H9 (cell line): ENCODE measurements at places on chromosomes 13 and 19. TPM values are rescaled to one million over a fixed set of nuclear protein-coding genes. Genes with fewer than 3 reads are reported as not detected.

The CCDC169 gene
- 19.1 and 20.5 TPM in 2 replicates for total RNA-seq

The ACTMAP gene
- 27.7 and 31.5 TPM in 2 replicates for total RNA-seq

The KIR2DL4 gene
- total RNA-seq, result not detected in 2 replicates

The ACP5 gene
- total RNA-seq, result 2.3 and 4.0 TPM in 2 replicates

The TGDS gene
- 10.4 and 13.9 TPM in 2 replicates for total RNA-seq

DNA sequence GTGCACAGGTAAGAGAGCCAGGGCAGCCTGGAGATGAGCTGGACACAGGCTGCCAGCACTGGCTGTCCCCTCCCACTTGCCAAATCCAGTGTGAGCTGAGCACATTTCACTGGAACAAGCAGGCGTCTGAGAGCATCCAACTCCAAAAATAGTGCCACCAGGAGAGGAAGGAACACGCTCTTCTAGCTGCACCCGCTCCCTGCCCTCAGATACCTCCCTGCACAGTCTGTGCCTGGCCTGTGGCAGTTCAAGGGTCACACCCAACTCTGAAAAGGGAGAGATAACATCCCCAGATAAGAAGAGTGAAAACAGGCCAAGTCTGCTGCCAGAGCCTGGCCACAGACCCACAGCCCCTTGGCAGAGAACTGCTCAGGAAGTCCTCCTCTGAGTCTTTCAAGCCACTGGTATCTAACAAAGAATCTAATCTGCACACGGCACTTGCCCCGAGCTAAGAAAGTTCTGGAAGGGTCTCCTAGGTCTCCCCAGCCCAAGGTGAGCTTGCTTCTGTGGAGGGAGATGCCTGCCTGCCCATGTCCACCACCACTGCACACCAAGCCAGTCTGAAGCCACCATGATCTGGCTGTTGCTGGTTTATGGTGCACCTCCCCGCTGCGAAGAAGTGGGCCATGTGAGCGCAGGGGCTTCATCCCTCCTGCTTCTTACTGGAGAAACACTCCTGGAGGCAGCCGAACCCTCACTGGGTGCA, 14.7 kb downstream of the ELL start:
- DNase-seq, result no peak

- no peak for DNase-seq
These were observed 225.3 kb downstream of the LACC1 start for GRCh38 chr13:44104969-44105368.

DNA sequence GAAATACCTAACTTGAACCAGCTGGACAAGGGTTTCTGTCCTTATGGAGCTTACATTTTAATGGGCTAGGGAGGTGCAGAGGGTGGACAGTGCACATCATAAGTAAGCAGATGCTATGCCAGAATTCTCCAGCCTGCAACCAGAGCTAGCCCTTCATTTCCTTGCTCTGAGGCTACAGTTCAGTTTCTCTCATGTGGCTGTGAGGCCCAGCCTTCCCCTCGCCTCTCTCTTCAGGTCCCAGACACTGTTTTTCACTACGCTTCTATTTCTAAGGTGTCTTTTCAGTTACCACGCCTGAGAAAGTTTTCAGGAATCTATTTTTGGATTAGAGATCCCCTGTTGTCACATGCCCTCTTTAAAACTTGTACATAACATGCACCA, 141.9 kb downstream of the PCCA start:
- DNase-seq, result no peak

- peak; percentile 74 for DNase-seq
These were observed 15.4 kb downstream of the TLE5 start for GRCh38 chr19:3046698-3047495.

- peak; percentile 64 for DNase-seq
These were observed at the start of gene BRD4 for GRCh38 chr19:15332311-15332996. Gene BRD4 (minus strand): TSS chr19:15332539. CDS start chr19:15273099, 59,440 bp downstream.

- DNase-seq, result no peak
These were observed 27.3 kb upstream of the FXYD3 start for GRCh38 chr19:35088131-35088913.

GRCh38 chr13:100710176-100710575, 35.6 kb upstream of the TMTC4 start:
- no peak for DNase-seq

GRCh38 chr13:109790942-109791605, 4.7 kb upstream of the IRS2 start:
- peak; percentile 40 for DNase-seq

DNA sequence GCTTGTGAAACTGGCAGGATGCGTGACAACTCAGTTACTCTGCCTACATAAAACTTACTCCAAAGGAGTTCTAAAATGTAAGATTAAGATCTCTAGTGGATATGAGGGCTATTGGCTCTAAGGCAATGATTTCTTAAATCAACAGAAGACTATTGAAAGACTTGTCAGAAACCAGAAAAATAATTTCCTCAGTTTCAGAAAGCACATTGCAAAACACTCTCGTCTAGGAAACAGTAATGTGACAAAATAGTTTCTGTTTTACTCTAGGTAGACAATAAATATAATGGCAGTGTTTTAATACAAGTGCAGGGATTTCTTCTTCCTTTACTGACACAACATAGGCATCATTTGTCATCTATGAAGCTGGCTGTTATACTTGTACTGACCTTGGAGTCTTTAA, 230.1 kb downstream of the KCTD12 start:
- DNase-seq, result no peak

DNA sequence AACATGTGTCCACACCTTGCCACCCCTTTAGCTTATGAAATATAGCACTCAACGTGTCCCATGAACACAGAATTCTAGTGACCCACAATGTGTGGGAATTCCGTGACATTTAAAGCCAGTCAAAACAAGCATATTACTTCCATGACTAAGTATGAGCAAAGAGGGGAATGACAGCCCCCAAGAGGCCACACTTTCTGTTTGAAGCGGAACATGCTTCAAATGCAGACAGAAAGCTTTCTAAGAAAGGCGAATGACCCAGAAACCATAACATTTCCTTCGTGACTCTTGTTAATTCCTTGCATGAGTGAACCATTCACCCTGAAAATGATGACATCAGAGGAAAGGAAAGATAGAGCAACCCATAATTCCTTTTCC, 122.0 kb upstream of the FNDC3A start:
- DNase-seq, result no peak

DNA sequence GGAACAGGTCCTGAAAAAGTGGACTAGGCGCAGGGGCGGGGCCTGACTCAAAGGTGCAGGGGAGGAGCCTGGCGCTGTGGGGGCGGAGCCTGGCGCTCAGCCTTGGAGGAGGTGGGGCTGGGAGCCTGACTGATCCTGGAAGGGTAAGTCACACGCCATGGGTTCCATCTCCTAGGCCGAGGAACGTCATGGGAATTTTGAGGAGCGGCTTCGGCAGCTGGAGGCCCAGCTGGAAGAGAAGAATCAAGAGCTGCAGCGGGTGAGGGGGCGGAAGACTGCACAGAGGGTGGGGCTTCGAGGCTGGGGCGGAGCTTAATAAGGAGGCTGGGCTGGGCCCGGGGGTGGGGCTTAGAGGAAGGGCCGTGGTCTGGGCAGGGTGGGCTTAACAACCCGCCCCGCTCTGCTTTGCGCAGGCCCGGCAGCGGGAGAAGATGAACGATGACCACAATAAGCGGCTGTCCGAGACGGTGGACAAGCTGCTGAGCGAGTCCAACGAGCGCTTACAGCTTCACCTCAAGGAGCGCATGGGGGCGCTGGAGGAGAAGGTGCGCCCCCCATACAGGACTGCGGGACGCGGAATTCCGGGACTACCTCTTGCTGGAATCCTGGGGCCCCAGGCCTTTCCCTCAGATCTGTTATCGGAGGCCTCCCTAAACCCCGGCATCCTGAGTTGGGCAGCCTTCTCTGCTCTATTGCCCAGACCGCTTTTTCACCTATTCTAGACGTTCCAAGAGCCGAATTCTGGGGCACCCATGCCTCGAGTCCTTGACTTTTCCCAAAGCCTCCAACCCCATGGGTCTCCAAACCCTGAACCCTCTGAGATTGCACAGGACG, 14.5 kb downstream of the PPFIA3 start:
- DNase-seq, result peak; percentile 90

DNA sequence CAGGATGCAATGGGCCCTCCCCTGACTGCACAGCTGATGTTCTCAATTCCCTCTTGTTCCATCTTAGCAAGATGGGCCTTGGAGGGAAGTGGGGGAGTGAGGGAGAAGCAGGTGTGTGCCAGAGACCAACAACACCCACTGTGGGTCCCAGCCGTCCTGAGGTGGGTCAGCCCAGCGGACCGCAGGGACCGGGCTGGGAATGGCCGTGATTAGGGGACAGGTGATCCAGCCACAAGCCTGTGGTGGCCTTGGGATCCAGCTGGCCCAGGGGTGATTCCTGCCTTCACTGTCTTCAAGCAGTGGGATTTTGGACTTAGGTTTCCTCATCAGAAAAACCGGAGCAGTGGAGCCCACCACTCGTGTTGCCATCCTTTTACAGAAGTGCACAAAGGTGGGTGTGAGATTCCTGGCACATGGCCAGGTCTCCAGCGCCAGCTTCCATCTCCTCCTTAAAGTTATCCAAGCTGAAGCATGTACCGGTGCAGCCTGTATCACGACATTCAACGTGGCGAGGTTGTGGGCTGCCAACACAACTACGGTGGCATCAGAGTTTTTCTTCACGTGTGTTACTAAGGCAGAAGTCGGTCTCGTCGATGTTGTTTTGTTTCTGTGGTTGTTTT, 9.0 kb upstream of the ATP11A start:
- peak; percentile 12 for DNase-seq
